ENCODE measurements at places on chromosomes 3 and 15.

GRCh38 chr3:101183151-101183550 is 137.2 kb downstream of the IMPG2 start:
- DNase-seq: no peak

DNA sequence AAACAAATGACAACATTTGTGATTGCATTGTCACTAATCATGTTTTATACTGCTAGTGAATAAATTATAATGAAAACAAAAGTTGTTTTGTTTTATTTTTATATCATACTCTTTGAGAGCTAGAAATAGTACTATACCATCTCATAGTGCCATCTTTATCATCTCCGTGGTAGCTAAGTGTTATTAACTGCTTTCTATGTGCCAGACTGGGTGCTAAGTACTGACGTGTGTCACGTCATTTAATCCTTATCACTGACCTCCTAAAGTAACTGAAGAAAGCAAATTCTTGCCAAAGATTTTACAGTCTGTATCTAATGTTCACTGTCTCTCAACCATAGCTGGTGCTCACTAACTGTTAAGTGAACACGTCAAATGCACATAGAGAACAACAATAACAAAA is 99.5 kb upstream of the CNTN3 start:
- no peak for DNase-seq

DNA sequence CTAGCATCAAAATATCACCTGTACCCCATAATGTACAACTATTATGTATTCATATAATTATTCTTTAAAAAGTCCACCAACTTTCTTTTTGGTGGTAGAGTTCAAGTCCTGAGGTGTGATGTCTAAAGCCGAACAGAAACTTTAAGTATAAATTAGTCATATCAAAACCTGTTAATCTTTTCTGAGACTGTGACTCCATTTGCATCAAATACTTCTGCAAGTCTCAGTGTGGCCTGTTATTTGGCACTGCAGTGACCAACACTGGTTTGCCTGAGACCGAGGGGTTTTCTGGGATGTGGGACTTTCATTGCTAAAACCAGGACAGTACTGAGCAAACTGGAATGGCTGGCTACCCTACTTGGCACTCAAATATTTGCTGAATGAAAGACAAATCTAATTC is 7.3 kb downstream of the NGLY1 start:
- no peak for DNase-seq

DNA sequence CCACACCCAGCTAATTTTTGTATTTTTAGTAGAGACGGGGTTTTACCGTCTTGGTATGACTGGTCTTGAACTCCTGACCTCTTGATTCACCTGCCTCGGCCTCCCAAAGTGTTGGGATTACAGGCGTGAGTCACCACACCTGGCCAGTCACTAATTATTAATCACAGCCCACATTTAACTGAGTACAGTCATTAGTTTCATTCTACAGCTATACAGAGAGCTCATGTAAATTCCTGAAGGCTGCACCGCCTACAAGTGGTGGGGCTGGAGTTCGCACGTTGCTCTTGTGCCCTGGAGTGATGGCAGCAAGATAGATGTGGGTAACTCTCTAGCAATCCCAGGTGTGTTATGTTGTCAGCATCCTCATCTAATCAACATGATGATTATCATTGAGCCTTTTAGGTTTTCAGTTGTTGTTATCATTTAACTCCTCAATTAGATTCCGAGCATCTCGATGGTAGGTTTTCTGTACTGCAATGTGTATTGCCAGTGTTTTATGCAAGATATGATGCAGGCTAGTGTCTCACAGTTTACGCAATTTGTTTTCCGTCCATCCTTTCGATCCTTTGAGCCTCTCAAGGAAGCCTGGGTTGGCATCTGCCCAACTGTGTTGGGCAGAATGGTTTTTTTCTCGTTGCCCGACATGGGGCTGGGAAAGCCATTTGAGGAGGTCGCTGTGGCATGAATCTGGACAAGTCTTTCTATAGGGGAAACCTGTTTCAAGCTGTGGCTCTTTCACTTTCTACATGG is 216.3 kb downstream of the LPP start:
- DNase-seq: no peak

- no peak for DNase-seq
Observed at GRCh38 chr3:127451321-127451720, 139.2 kb downstream of the TPRA1 start.

DNA sequence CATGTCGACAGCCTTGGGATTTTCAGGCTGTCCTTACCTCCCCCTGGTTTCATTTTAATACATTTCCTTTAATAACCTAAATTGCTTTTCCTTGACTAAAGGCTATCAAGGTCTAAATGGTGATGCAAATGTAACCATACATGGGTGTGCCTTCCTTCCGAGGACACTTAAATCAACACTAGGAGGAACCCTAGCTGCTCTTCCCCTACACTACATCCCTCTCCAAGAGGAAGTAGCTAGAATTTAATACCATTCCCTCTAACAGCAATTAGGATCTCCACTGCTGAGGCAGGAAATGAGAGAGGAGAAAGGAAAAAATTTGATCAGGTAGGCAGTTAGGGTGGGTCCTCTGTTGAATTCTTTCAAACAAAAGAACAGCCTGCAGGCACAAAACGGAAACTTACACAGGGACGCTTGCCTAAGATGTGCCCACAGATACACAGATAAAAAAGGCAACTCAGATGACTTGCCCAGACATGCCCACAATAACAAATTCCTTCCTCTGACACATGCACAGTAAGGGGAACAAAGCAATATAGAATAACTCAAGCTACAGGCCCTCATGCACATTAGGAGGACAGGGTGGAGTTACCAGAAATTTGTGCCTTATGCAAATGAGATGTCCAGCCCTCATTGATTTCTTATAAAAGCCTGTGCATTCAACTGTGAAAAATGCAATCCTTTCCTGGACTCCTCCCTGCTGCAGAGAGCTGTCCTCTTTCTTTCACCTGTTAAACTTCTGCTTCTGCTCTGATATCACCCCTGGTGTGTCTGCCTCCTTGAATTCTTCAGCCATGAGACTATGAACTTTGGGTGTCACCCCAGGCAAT is 1024.4 kb upstream of the CADM2 start:
- DNase-seq: no peak

DNA sequence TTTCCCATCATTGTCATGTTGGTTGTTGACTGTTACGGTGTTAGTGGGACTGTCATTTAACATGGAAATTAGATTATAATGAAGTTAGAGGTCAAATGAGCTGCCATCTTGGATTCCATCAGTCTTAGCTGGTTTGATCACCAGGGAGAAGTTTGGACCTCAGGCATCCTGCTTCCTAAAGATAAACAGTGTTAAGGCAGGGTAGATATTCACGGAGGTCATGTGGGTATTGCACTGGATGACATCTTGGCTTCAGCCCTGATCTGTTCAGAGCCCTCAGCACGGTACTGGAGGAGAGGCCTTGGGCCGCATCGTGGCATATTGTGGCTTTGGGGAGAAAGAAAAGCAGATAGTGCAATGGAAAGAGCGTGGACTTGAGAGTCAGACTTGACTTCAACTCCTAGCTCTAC is 11.1 kb upstream of the MUC20 start:
- no peak for DNase-seq

DNA sequence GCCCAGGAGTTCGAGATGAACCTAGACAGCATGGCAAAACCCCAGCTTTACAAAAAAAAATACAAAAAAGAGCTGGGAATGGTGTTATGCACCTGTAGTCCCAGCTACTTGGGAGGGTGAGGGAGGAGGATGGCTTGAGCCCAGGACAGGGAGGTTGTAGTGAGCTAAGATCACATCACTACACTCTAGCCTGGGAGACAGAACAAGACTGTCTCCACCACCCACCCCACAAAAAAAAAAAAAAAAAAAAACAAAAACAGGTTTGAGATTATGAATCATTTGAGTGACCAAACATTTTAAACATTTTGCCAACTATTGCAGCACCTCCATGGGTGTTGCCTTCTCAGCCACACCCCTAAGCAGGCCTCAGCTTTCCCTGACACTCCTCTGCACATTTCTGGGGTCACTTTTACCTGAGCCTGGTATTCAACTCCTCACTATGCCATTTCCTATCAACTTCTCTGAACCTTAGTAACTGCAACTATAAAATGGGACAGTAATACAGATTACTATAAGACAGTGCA is 41.8 kb downstream of the IL5RA start:
- DNase-seq: no peak

GRCh38 chr3:31165399-31165860 is 271.0 kb upstream of the GADL1 start:
- DNase-seq: no peak

DNA sequence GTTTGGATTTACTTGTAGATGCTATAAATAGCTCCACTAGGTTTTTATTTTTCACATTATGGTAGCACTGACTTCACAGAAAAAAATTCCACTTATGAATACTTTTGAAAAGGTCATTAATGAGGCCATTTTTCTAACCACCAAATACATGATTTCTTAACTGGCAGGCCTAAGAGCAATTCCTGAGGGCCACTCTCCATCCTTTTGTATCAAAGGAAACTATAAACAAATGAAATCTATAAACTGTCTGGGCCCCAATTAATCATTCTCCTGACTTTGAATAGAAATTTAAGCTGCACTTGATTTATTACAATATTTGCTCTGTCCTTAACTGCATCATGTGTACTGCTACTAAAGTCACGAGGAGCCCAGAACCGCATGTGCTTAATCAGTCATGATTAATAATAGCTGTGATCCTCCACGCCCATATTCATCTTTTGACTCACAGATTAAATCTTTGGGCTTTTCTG is 25.1 kb upstream of the MTMR10 start:
- no peak for DNase-seq

DNA sequence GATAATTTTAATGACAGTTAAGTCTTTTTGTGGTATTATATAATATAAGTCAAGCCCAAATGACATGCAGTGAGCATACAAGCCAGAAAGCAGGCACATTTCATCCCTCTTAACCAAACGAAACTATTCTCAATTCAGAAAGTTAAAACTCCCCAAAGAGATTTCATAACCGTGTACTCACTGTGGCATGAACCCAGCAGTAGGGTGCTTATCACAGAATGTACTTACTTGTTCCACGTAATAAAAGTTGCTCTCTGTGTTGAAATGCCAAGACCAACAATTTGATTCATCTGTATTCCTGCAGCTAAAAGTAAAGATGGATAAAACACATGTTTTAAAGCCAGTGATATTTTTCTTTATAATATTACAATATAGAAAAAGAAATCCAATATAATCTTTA is 12.1 kb downstream of the GK5 start:
- no peak for DNase-seq

- no peak for DNase-seq
Observed at GRCh38 chr3:117304681-117305080, 595.1 kb downstream of the TUSC7 start.

DNA sequence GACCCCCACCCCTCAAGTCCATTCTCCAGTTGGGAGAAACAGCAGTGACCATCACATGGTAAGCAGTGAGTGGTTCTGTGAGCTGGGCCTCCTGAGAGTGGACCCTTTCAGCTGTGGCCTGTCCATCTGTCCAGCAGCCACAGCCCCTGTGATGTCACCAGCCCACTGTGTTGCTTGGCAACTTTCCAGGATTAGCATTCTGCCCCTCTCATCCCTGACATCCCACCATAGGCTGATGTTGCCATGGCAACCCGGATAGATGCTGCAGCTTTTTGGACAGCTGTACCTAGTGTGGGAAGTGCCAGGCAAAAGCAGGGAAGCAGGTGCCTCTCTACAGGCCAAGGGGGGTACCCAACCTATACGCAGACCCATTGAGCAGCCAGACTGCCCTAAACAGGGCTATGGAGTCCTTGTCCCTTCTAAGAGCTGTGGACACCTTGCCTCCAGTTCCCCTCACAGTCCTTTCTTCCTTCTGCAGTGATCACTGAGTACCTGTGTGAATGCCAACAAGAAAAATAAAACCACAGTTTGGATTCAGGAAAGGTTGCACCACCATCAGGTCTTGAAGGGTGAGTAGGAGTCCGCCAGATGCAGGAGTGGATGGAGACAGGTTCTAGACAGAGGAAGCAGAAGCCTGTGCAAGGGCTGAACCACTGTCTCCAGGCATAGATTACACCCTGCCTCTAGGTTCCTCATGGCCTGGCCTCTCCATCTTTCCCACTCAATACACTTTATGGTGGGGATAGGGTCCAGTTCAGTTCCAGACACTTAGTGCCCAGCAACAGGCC is at the start of gene DNAH1:
Gene DNAH1, plus strand, starts transcription at position 343 of the 788 bp plus-strand sequence. CDS start 6,124 bp downstream, outside the sequence.
- no peak for DNase-seq

- no peak for DNase-seq
Observed at GRCh38 chr15:72057548-72058091, 60.3 kb downstream of the MYO9A start.

DNA sequence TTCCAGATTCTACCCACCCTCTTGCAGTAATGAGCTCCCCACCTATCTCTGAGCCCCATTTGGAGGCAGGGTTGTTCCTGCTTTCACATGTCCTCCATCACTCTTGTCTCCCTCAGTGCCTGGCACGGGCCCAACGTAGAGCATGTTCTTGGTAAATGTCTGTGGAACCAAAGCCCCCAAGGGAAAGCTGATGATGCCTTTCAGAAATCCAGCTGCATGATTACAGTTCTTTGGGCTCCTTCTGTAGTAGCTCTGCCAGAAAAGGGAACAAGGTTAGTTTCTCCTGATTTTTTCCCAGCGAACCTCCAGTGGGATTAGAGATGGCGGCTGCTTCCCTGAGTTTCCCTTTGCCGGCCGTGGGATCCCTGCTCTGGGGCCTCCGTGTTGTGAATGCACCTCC is 39.3 kb downstream of the CGNL1 start:
- DNase-seq: no peak

GRCh38 chr3:15636028-15636709 is 34.6 kb downstream of the BTD start:
- no peak for DNase-seq

DNA sequence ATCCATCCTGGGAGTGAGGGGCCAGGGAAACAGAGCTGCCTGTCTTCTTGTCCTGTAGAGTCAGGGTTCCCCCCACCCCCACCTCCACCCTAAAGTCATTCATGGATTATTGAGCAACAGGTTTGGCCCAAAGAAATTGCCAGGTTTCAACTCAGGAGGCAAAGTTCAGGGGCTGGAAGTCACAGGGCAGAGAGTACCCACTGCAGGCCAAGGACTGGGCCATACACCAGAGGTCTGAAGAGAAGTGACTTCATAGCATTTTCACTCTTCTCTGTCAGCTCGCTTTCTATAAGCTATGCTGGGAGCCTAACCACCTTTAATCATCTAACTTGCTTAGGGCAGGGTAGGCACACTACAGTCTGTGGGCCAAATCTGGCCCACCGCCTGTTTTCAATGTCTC is 50.1 kb downstream of the STARD5 start:
- no peak for DNase-seq
